SK-N-SH (cell line): ENCODE measurements at places on chromosomes 16 and 17.
A peak's percentile ranks its signal among the peaks of the same experiment; 100 is the strongest.

GRCh38 chr17:6755281-6755680 is 565 bp upstream of the XAF1 start:
- no peak overlapping the region for H3K4me3 ChIP-seq
- peak; percentile 36 for DNase-seq
- no peaks in the 10 kb centered on the region for H3K27me3 ChIP-seq
- H3K4me1 ChIP-seq: peaks cover 13% of the 10 kb centered on the region
- H3K36me3 ChIP-seq: no peaks in the 10 kb centered on the region
- no peak overlapping the region for H3K27ac ChIP-seq

GRCh38 chr17:412211-413015 is 59.8 kb upstream of the RPH3AL start:
- H3K27ac ChIP-seq: no peak overlapping the region
- H3K36me3 ChIP-seq: peaks cover 5% of the 10 kb centered on the region; the same call in 1 of the 2 replicates
- H3K4me3 ChIP-seq: no peak overlapping the region; the same call in 1 of the 2 replicates
- peak; percentile 73 for DNase-seq
- H3K4me1 ChIP-seq: no peaks in the 10 kb centered on the region

- H3K4me1 ChIP-seq: no peaks in the 10 kb centered on the region
- DNase-seq: no peak
- no peak overlapping the region for H3K27ac ChIP-seq
- H3K27me3 ChIP-seq: no peaks in the 10 kb centered on the region
Observed at GRCh38 chr16:63703612-63704011, 1418.3 kb downstream of the CDH11 start.

GRCh38 chr17:333626-334396 is 18.8 kb downstream of the RPH3AL start:
- no peak overlapping the region for H3K27ac ChIP-seq
- H3K27me3 ChIP-seq: no peaks in the 10 kb centered on the region
- no peak overlapping the region for H3K4me3 ChIP-seq
- no peaks in the 10 kb centered on the region for H3K4me1 ChIP-seq
- no peaks in the 10 kb centered on the region for H3K36me3 ChIP-seq

- no peak overlapping the region for H3K27ac ChIP-seq
- no peaks in the 10 kb centered on the region for H3K36me3 ChIP-seq
- H3K4me3 ChIP-seq: no peak overlapping the region
- no peaks in the 10 kb centered on the region for H3K27me3 ChIP-seq
- no peaks in the 10 kb centered on the region for H3K4me1 ChIP-seq
Observed at GRCh38 chr16:55151561-55152305, 172.3 kb upstream of the IRX6 start.

DNA sequence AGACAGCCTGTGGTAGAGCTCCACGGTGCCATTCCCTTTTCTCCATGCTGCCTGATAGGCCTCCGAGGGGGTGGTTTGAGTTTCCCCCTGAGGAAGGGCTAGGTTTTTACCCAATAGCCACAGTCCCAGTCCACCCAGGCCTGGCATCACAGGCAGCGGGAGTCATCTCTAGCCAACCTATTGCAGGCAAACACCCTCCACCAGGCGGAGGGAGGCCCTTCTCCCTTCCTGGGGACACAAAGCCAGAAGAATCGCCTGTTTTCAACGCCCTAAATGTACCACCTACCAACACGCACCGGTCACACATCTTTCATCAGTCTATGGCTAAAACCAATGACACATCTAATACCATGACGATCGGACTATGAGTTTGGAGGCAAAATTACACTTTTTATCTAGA is 7.4 kb downstream of the CSNK1D start:
- H3K4me1 ChIP-seq: peaks cover 37% of the 10 kb centered on the region
- no peak overlapping the region for H3K4me3 ChIP-seq
- no peak overlapping the region for H3K27ac ChIP-seq
- peaks cover 73% of the 10 kb centered on the region for H3K36me3 ChIP-seq

GRCh38 chr17:61942085-61942484 is 14.3 kb upstream of the INTS2 start:
- no peak for DNase-seq
- H3K4me1 ChIP-seq: no peaks in the 10 kb centered on the region
- H3K4me3 ChIP-seq: no peak overlapping the region
- H3K27me3 ChIP-seq: no peaks in the 10 kb centered on the region

DNA sequence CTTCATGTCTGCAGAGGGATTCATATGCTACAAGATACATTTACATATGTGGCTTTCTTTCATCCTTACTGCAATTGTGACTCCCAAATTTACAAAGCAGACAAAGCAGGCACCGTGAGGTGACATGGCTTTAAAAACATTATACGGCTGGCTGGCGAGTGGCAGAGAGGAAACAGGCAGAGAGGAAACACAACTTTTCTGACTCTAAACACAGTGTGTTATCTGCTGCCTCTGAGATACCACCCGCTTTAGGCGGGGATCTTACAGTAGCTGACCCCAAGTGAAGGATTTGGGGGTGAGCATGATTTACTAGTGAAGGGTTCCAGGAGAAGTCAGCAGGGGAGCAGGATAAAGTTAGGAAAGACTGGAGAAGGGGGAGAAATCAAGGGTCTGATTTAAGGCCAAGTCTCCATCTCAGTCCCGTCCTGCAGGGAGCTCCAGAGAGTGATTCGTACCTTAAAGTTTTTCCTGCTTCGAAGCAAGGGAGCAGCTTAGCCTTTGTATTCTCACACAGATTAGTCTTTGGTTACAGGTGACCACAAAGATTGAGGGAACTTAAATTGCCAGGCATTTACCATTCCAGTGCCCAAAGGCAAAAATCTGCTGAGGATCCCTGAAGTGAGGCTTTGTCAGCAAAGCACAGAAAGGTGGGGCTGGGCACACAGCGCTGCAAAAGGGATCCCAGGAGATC is 355.0 kb downstream of the GRIN2A start:
- no peak overlapping the region for H3K27ac ChIP-seq
- no peak overlapping the region for H3K4me3 ChIP-seq
- no peak for DNase-seq
- H3K36me3 ChIP-seq: no peaks in the 10 kb centered on the region
- H3K27me3 ChIP-seq: no peaks in the 10 kb centered on the region

DNA sequence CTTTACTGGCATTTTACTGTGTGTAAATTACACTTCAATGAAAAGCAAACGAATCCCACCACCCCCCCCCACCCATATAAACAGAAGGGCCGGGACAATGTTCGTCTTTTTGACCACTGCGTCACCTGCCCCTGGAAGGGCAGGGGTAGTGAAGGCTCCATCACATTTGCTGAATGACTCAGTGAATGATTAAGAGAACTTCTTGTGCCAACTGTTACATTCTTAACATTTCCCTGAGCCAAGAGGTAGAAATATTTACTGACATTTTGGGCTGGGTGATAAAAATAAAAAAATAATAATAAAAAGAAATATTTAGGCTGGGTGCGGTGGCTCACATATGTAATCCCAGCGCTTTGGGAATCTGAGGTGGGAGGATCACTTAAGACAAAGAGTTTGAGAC is 24.1 kb downstream of the C16orf96 start:
- no peak overlapping the region for H3K27ac ChIP-seq
- no peak overlapping the region for H3K4me3 ChIP-seq
- no peaks in the 10 kb centered on the region for H3K27me3 ChIP-seq
- H3K36me3 ChIP-seq: no peaks in the 10 kb centered on the region
- DNase-seq: no peak
- no peaks in the 10 kb centered on the region for H3K4me1 ChIP-seq

- DNase-seq: no peak
- peak overlapping the region; percentile 78 for H3K4me3 ChIP-seq
- H3K4me1 ChIP-seq: peaks cover 56% of the 10 kb centered on the region; the same call in 1 of the 2 replicates
- peak overlapping the region; percentile 86; the same call in 1 of the 2 replicates for H3K27ac ChIP-seq
- H3K27me3 ChIP-seq: no peaks in the 10 kb centered on the region
- peaks cover 13% of the 10 kb centered on the region for H3K36me3 ChIP-seq
Observed at GRCh38 chr16:680967-681745, 946 bp downstream of the STUB1 start.

DNA sequence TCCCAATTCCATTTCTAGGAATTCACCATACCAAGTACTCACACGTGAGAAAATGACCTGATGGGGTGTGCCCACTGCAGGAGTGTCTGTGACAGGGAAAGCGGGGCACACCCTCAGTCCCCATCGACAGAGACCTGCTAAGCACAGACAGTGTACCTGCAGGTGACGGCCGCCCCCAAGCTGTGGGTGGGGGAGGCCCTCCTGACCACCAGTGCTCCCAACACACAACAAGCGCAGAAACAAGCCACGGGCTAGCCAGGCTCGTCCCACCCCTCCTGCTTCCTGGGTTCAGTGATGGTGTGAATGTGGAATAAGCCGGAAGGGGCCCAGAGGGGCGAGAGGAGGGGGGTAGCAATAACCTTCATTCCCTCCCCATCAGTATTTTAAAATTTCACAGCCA is 31.9 kb downstream of the ZCCHC14 start:
- no peak overlapping the region for H3K4me3 ChIP-seq
- H3K4me1 ChIP-seq: peaks cover 61% of the 10 kb centered on the region
- no peak for DNase-seq
- no peak overlapping the region; the same call in 1 of the 2 replicates for H3K27ac ChIP-seq

DNA sequence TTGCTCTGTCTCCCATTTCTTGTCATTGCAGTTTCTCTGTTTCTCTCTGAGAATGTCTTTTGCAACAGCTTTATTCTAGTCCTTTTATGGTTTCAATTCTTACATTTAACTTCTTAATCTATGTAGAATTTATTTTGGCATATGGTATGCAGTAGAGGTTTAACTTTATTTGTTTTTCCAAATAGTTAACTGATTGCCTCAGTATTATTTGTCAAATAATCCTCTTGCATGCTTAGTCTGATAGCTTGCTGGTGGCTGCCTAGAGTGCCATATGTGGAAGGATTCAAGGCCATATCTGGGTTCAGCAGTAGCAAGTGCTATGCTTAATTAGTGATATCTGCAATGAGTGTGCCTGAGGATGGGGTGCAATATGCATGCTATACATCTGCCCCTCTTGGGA is 6.9 kb downstream of the SNTB2 start:
- peak; percentile 27 for DNase-seq
- 0 out of 2 replicates have a peak, but pooled peaks cover 21% of the 10 kb centered on the region for H3K4me1 ChIP-seq
- no peak overlapping the region for H3K27ac ChIP-seq
- H3K27me3 ChIP-seq: no peaks in the 10 kb centered on the region
- no peak overlapping the region for H3K4me3 ChIP-seq
- no peaks in the 10 kb centered on the region for H3K36me3 ChIP-seq

DNA sequence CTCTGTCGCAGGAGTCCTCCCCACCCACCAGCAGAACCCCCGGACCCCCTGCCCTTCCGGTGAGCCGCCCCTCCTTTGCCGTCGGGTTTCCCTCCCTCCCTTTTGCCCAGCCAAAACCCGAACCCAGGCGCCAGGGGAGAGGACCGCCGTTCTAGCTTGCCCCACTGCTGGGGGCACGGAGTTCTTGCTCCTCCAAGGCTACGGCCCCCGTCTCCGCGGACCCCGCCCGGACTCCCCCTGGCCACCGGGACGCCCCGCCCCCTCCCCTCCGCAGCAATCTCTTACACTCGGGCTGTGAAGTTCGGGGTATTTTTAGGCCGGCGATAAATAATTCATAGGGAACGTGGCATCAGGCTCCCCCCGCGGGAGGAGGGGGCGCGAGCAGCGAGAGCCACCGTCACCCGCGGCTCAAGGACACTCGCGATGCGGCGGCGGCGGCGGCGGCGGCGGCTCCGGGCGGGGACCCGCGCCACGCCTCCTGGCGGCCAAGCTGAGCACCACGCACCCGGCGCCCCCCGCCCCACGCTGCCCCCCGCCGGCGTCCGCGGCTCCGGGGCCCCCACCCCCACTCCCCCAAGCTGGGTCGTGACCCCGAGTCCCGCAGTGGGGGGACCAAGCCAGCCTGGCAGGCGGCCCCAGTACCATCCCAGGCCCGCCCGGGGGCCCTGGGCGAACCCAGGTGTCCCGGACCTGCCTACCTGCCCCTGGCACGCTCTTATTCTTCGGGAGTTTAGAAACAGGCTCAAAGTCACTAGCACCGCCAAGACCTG is at the start of gene GRIN2C:
Gene GRIN2C (minus strand): TSS at position 427 of the 770 bp plus-strand sequence. CDS start 4,793 bp downstream, outside the sequence.
- H3K4me3 ChIP-seq: peak within 1 kb of the TSS; percentile 45
- H3K36me3 ChIP-seq: peaks cover 7% of the 10 kb centered on the region
- no peak within 1 kb of the TSS for H3K27ac ChIP-seq
- peaks cover 46% of the 10 kb centered on the region for H3K27me3 ChIP-seq
- peaks cover 10% of the 10 kb centered on the region; the same call in 1 of the 2 replicates for H3K4me1 ChIP-seq

GRCh38 chr17:43013296-43013695 is 6.7 kb downstream of the IFI35 start:
- no peak for DNase-seq
- H3K4me1 ChIP-seq: no peaks in the 10 kb centered on the region
- H3K36me3 ChIP-seq: peaks cover 11% of the 10 kb centered on the region
- no peak overlapping the region for H3K4me3 ChIP-seq
- H3K27me3 ChIP-seq: no peaks in the 10 kb centered on the region
- no peak overlapping the region for H3K27ac ChIP-seq

- H3K4me3 ChIP-seq: no peak overlapping the region
- no peaks in the 10 kb centered on the region for H3K36me3 ChIP-seq
- 0 out of 2 replicates have a peak, but pooled peaks cover 5% of the 10 kb centered on the region for H3K27me3 ChIP-seq
- no peak for DNase-seq
Observed at GRCh38 chr16:81224824-81225223, 13.7 kb upstream of the BCO1 start.

GRCh38 chr17:17902877-17903276 is 66.1 kb upstream of the SREBF1 start:
- DNase-seq: no peak
- H3K4me3 ChIP-seq: no peak overlapping the region
- no peaks in the 10 kb centered on the region for H3K27me3 ChIP-seq
- H3K27ac ChIP-seq: 0 out of 2 replicates have a peak overlapping the region, but pooled peaks have one; percentile 43
- peaks cover 16% of the 10 kb centered on the region for H3K4me1 ChIP-seq
- peaks cover 19% of the 10 kb centered on the region for H3K36me3 ChIP-seq

DNA sequence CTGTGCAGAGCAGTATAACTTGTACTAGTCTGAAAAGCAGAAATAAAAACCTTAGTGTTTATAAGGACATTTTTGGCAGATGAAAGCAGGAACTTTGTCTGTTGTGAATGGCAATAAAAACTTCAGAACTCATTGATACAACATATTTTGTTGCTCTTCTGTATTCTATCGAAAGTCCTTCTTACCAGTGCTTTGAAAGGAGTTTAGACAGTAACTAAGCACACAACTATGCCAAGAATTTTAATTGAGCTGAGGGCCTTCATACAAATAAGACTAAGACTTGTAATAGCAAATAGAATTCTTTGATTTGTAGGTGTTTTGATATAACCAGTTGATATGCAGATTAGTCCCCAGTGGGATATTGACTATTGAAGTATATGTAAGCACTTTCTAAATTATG is 308.4 kb downstream of the ZFHX3 start:
- DNase-seq: no peak
- no peak overlapping the region; the same call in 1 of the 2 replicates for H3K27ac ChIP-seq
- H3K4me1 ChIP-seq: peaks cover 2% of the 10 kb centered on the region
- H3K27me3 ChIP-seq: no peaks in the 10 kb centered on the region
- H3K4me3 ChIP-seq: no peak overlapping the region
- no peaks in the 10 kb centered on the region for H3K36me3 ChIP-seq

- DNase-seq: no peak
- H3K4me1 ChIP-seq: peaks cover 4% of the 10 kb centered on the region; the same call in 1 of the 2 replicates
- H3K36me3 ChIP-seq: peaks cover 33% of the 10 kb centered on the region
- H3K27me3 ChIP-seq: no peaks in the 10 kb centered on the region
Observed at GRCh38 chr16:20851601-20852000, 45.3 kb downstream of the REXO5 start.

DNA sequence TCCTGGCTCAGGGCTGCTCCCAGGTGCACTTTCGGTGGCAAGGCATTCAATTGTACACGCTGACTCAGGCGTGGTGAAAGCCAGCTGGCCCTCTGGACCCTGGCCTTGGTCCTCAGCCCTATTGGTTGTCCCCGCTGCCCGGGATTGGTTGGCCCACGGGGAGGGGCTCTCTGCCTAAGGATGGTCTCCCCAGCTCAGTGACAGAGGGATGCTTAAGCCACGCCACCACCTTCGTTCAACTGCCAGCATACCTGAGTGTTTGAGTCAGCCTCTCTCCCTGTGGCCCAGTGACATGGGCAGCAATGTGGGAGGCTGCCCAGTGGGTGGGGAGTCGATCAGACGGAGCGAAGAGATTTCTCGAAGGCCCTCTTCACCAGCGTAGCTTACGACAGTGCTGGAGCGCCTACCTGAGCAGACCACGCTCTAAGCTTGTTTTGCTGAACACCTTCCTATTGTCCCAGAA is 30.3 kb downstream of the IRF8 start:
- H3K27me3 ChIP-seq: peaks cover 92% of the 10 kb centered on the region
- no peak for DNase-seq
- no peaks in the 10 kb centered on the region for H3K4me1 ChIP-seq
- no peaks in the 10 kb centered on the region for H3K36me3 ChIP-seq
- no peak overlapping the region for H3K4me3 ChIP-seq
